ENCODE measurements at places on chromosomes 12 and 14. TPM values are rescaled to one million over a fixed set of nuclear protein-coding genes. Genes with fewer than 3 reads are reported as not detected.

Gene ADSS1
- 18.3 TPM for total RNA-seq

Gene DHRS2
- total RNA-seq: 5.9 TPM

Gene LRRC10
- total RNA-seq: not detected

Gene ARMH4
- total RNA-seq: 2.4 TPM

Gene ZC3H10
- total RNA-seq: 4.6 TPM

Gene PLA2G1B
- total RNA-seq: not detected

Gene CMTM5
- total RNA-seq: not detected
